ENCODE measurements at places on chromosomes 6 and 20.

DNA sequence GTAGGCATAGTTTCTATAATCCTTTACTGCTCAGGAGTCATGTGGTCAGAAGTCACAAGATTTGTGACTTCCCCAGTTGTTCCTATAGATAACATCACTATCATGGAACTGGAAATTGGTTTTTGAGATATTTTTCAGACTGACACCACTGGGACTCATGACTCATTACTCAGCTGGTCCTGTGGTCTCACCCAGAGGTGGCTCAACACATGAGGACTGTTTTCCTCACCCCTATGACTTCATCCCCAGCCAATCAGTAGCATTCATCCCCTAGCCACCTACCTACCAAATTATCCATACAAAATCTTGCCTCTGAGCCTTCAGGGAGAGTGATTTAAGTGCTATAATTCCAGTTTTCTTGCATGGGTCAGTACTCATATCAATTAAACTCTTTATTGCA lies 1217.7 kb downstream of the EPHA7 start:
- DNase-seq = no peak

GRCh38 chr6:154179434-154179833 lies 140.4 kb downstream of the OPRM1 start:
- DNase-seq = no peak

GRCh38 chr6:35557239-35557638 lies 44.5 kb upstream of the TULP1 start:
- no peak for DNase-seq

GRCh38 chr6:108760126-108761050 lies 87.8 kb upstream of the ARMC2 start:
- DNase-seq = peak; percentile 57

- DNase-seq = no peak
These were observed 256.8 kb downstream of the PHACTR1 start for GRCh38 chr6:12973386-12973785.

DNA sequence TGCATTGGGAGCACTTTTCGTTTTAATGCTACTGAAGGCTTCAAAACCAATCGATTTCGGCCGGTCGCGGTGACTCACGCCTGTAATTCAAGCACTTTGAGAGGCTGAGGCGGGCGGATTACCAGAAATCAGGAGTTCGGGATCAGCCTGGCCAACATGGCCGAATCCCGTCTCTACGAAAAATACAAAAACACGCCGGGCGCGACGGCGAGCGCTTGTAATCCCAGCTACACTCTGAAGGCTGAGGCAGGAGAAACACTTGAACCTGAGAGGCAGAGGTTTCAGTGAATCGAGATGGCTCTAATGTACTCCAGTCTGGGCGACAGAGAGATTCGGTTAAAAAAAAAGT lies 58.4 kb downstream of the TRIM38 start:
- DNase-seq = no peak

DNA sequence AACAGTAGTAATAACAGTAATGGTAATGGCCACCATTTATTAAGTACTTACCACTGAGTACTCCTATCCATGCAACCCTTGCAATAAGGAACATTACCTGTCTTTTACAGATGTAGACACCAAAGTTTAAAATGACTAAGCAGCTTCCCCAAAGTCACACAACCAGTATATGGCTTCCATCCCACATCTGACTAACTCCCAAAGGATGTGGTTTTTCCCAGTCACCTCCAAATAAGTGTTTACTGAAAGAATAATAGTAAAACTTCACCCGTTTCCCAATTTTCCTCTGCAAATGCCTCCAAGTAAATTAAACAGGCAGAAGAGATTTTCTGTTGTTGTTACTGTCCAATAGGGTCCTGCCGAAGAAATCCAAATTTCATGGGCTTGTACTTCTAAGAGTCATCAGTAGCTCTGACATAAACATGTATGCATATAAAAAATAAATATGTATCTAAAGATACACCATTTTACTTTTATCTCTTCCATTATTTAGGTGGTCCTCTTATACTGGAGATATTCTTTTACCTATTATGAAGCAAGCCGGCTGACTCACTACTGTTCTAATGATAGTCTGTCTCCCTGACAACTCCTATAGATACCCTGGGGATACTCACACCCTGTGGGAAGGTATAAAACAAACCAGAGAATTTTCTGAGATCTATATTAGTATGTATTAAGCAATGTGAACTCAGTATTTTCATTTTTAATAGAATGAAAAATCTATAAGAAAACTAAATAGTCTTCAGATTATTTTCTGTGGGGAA lies 77.9 kb upstream of the ID4 start:
- DNase-seq = no peak

- DNase-seq = no peak
These were observed 30.9 kb downstream of the FYN start for GRCh38 chr6:111842271-111842822.

- no peak for DNase-seq
These were observed 33.7 kb downstream of the GCNT2 start for GRCh38 chr6:10554826-10555225.

DNA sequence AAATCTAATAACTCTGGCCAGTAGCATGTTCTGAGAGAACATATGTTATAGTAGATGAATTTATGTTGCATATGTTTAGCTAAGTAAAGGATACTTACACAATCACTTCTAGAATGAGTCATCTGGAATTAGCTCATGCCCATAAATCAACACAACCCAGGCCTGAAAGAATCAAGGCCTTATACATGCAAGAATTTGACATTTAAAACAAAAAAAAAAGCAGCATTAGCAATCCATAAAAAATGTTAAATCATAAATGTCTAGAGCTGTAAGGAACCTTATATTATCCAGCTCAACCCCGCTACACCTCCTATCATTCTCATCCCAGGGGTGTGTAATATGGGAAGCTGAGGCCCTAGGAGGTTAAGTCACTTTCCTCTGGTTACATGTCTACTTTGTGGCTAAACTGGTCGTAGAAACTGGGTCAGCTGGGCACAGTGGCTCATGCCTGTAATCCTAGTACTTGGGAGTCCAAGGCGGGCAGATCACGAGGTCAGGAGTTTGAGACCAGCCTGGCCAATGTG lies 105.2 kb upstream of the CARMIL1 start:
- DNase-seq = peak; percentile 25

DNA sequence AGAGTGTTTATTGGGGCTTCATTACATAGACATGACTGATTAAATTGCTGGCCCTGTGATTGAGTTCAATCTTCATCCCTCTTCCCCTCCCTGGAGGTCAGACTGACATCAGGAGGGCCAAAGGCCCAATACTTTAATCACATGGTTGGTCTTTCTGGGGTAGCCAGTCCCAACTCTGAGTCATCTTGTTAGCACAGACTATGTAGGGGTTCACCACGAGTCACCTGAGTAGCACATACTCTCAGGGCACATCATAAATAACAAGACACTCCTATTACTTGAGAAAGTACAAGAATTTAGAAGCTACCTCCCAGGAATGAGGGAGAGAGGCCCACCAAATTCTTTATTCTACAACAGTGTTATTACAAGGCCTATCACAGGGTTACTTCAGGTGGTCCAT lies 11.3 kb downstream of the GINS1 start:
- DNase-seq = no peak

Measured in DMS79 treated with DMSO at 0.1 percent for 48 hours (cell line).